Mucosa of gallbladder (tissue), 1 donor: ENCODE measurements at places on chromosomes 3 and 15. TPM values are rescaled to one million over a fixed set of nuclear protein-coding genes. Genes with fewer than 3 reads are reported as not detected.

- DNase-seq: no peak
Measured at GRCh38 chr15:46091860-46092450, 457.1 kb downstream of the SQOR start.

DNA sequence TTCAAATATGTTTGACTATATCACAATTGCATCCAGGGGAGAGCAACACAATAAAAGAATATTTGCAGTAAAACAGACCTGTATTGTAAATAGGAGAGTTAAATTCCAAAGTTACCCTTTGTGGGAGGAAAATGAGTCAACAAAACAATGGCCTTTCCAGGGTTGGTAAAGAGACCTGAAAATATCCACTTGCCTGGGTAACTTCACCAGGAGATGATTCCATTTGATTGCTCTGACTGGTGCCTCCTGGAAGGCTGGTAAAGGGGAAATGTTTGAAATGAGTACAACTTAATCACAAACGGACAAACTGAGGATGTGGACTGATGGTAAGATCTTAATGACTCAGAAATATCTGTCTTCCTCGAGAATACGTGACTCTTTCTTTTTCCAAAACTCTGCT is 43.6 kb upstream of the SRGAP3 start:
- DNase-seq: no peak

GRCh38 chr3:185995352-185995751 is 57.5 kb upstream of the TRA2B start:
- no peak for DNase-seq

DNA sequence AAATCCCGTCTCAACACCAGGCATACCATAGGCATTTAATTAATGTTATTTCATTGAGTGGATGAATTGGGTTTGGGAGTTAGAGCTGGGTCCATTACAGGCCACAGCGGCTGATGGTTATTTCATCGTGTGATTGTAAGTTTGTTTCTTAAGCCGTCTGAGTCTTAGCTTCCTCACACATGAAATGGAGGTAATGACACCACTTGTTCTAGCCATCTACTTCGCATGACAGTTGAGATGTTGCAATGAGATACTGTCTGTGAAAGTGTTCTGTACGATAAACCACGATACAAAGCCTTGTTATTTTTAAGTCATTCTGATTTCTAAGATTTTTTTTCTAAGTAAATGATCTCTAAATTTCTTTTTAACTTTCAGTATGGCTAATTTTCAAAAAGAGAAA is 8.6 kb upstream of the TP63 start:
- no peak for DNase-seq

Gene NIT2
- total RNA-seq: 32.5 TPM

Gene TPM1
- 1,361 TPM for total RNA-seq
